NCI-H1048 (cell line): ENCODE measurements at places on chromosomes 7 and 10.

GRCh38 chr7:37040330-37040729 lies 316.0 kb upstream of the AOAH start:
- no peak for DNase-seq

- DNase-seq = no peak
Measured at GRCh38 chr10:98023024-98023423, 7.4 kb downstream of the CRTAC1 start.

DNA sequence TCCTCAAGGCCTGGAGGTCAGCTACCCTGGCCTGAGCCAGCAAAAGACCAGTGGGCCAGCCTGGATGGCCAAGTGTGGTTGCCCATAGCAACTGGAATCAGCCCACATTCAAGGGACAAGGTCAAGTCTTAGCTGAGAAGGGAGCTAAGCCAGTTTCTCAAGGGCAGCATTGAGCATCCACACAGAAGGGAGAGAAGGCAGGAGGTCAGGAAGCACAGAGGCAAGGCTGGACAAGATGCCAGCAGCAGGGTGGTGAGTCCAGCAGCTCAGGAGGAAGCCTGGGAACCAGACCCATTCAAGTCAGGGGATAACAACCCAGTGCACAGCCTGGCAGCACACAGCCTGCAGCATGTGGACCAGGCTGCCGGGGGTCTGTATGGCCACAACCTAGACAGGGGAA lies 54.0 kb upstream of the ZMIZ1 start:
- DNase-seq = no peak

DNA sequence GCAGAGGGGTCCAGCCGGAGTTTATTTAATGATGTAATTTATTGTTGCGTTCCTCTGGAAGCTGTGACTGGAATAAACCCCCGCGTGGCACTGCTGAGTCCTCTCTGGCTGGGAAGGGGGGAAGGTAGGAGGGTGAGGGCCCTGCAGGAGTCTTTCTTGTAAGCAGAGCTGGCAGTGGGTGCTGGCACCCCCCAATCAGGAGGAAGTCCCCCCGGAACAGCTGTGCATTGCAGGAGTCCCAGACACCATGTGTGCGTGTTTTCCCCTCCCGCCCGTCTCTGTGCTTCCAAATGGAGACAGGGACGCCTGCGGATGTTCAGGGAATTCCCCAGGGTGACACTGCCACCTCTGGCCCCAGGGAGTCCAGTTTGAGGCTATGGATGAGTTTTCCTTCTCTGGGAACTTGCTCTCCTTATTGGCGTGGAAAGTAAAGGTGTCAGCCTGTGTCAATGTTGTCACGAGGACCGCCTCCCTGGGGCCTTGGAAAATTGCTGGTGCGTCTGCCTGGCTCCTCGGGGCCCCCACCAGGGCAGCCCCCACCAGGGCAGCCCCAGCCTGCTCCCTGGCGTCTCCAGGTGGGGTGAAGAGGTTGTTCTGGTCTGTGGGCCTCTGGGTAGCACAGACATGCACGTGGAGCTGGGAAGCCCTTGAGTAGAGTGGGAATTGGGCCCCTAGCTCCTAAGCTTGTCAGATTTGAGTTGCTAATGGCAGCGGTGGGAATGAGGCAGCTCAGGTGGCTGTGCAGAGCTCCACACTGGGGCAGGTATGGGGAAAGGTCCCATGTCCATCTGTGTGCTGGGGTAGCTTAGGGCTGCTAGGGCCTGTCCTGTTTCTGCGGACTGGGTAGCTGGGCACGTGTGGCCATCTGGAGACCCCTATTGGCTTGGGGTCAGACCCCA lies 2.7 kb downstream of the FZD9 start:
- DNase-seq = no peak

GRCh38 chr10:7458556-7458955 lies 47.7 kb upstream of the SFMBT2 start:
- no peak for DNase-seq

DNA sequence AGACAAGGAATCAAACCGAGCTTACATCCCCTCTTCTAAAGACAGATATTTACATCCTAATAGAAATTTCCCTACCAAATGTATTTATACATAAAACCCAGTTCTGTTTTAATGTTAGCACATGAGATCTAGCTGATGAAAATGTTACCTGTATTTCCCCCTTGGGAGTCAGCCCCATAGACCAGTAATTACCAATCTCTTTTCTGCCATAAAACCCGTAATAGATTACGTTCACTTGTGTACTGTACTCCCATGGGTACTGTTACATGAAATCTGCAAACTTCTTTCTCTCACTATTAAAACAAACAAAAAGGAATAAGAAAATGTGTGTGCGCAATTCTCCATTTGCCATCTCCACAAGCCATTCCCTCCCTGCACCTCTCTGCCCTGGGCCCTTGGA lies 450.9 kb downstream of the CALN1 start:
- DNase-seq = no peak

DNA sequence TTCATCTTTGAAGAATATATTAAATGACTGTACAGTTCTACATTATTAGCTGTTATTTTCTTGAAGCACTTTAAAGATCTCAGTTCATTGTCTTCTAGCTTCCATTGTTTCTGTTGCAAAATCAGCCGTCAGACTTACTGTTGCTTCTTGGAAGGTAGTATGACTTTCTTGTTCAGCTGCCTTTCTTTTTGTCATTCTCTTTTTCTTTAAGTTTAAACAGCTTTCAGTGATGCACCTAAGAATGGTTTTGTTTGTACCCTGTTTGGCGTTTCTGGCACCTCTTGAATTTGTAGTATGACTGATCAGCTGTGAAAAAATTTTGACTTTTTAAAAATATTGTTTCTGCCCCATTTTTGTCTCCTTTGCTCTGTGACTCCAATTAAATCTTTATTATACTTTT lies 9.3 kb downstream of the MKLN1 start:
- DNase-seq = no peak

DNA sequence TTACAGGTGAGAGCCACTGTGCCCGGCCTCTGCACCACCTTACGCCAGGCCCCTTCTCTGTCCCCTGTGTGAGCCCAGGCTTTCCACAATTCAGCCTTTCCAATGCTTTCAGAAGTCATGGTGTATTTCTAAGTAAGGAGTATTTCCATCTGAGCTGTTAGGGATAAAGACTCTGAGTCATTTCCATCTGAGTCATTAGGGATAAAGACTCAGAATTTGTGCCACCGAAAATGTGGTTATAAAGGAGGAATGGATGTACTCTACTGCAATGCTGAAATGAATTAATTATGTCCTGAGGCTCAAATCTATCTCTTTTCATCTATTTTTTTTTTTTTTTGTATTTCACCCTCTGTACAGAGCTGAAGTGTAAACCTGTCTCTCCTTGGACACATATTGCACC lies 84.0 kb downstream of the GATA3 start:
- DNase-seq = no peak

GRCh38 chr7:149887311-149887710 lies 13.5 kb downstream of the ATP6V0E2 start:
- no peak for DNase-seq

DNA sequence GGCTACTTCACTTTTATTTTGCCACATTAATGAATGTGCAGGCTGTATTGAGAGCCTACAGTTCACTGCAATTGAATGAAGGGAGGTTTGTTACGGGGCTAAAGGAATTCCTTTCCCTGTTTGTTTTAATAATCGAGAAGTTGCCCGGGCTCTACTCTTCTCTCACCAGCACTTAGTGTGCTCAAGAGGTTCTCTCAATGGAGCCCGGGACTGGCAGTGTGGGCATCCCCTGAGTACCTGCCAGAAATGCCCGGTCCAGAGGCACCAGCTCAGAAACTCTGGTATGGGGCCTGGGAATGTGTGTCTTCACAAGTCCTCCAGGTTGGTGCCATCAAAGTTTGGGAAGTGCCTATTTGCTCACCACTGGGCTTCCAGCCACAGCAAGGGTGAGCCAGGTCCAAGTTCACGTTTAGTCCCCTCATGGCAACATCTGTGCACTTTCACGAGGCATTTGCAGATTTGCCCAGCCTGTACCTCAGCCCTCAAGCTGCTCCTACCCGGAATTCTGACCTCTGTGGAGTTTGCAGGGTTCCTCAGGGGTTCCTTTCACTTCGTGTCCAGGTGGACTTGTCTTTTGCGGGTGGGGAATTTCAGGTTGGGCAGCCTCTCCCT lies 622.4 kb downstream of the SDK1 start:
- DNase-seq = no peak

- no peak for DNase-seq
Measured at GRCh38 chr10:92757066-92757710, 67.4 kb downstream of the HHEX start.

- DNase-seq = no peak
Measured at GRCh38 chr10:47409171-47409865, 25.2 kb upstream of the ZNF488 start.

DNA sequence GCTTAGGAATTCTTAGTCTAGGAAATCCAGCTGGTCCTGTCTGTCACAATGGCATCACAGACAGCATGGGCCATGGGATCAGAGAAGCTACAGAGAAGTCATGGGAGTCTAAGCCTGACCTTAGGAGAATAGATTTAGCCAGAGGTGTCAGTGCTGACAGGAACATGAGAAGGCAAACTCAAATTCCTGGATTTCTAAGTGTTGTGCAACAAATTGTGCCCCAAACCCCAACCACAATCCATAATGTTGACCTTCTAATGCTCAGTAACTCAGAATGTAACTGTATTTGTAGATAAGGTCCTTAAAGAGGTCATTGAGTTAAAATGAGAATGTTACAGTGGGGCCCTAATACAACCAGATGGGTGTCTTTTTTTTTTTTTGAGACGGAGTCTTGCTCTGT lies 95.9 kb upstream of the RHOBTB1 start:
- no peak for DNase-seq

GRCh38 chr10:88091490-88092061 lies 228.2 kb downstream of the PTEN start:
- no peak for DNase-seq

GRCh38 chr10:15710455-15710854 lies 9.3 kb downstream of the ITGA8 start:
- DNase-seq = no peak

DNA sequence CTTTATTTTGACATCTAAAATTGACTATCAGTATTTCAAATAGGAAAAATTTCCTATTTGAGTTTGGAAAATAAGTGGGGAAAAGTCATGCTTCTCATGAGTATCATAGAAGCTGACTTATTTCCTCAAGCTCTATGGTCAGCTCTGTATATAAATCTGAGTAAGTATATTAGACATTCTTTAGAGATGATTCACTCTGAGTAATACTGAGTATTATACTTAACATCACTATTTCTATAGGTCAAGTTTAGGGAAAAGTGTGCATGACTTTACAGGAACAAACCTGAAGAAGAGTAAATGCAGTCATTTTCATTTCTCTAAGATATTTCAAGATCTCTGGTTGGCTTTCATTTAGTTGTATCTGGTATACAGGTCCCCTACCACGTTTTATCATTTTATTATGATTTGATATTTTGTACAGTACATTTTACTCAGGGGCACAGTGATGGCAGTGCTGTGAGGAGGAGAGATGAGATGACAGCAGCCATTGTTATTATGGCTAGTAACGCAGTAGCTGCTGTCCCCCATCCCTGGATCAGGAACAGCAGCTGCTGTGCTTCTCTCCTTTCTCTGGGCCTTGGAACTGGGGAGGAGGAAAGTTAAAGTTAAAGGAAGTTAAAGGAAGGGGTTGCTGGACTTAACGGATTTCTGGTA lies 15.2 kb downstream of the SND1 start:
- DNase-seq = no peak

DNA sequence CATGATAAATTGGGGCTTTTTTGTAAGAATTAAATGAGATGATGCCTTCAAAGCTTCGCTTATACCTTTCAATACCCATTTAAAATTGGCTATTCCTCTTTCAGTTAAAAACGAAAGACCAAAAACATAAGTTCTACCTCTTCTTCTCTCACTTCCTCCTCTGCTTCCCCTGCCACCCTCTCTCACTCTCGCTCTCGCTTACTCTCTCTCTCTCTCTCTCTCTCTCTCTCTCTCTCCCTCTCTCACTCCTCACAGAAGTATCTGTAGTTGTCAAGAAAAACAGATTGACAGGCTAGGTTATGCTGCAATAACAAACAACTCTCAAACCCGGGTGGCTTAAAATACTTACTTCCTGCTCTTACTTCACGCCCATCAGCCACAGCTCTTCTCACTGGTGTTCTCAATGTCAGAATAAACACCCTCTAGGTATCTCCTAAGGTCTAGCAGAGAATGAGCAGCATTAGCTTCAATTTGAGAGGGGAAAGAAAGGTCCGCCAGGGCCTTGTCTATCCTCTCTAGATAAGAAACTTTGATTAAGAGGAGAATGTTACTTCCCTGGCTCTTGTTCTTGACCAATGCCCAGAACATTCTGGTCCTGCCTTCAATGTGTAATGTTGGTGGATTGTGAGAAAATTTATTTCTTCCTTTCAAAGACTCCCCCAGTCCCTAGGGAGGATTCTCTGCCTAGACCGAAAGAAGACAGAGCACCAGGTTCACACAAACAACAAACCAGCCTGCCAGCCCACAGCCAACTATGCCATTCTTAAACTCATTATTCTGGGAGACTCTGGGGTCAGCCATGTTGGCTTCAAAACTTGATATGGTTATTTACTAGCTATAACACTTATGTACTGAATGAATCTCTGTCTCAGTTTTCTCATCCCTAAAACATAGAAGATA lies 1028.7 kb downstream of the XPNPEP1 start:
- DNase-seq = no peak
